ELR (cell line): ENCODE measurements at places on chromosomes 3 and 15.

- DNase-seq, result no peak
Measured at GRCh38 chr3:77601823-77602415, 562.0 kb downstream of the ROBO2 start.

- DNase-seq, result peak; percentile 30
Measured at GRCh38 chr3:35921718-35922117, 282.4 kb downstream of the ARPP21 start.

- no peak for DNase-seq
Measured at GRCh38 chr3:114760679-114761078, 386.4 kb downstream of the ZBTB20 start.

DNA sequence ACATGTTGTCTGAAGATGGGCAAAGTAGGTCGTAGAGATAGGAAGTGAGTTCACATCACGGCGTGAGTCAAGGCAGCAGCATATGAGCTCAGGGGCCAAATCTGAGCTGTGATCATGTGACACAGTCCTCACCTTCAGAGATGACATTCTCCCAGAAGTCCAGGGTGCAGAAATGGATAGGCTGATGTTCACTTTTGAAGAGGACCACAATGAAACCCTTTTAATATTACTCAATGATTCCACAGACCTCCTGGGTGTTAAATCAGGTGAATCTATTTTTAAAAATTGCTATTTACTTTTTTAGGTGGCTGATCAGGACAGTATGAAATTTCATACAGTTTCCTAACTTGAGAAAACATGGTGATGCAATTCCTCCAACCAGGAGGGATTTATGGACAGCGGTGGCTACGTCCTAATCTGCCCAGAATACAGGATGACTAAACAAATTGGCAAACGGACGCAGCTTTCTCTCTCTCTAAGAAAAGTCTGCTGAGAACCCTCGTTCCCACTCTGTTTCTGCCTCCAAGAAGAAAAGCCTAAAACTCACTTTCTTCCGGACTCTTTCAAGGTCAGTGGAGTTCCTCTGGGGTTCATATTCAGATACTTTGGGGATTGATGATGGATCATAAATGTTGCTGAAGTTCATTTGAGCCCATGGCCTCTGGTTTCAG, 34.4 kb downstream of the B3GNT5 start:
- peak; percentile 67 for DNase-seq

DNA sequence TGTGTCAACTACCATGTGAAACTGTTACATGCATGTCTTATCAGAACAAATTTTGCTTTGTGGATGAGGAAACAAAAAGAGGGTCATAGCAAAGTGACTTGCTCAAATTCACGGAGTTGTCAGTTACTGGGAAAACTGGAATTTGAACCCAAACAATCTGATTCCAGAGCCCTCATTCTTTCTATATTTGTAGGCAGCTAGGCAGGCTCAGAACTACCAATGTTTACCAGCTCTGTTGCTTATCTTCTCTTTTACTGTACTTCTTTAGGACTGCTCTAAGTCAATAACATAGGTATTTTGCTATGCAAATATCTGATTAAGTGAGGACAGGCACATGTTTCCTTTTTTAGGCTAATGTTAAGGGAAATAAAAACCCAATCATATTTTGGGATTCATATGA, 450.5 kb downstream of the ZPLD1 start:
- DNase-seq, result no peak

DNA sequence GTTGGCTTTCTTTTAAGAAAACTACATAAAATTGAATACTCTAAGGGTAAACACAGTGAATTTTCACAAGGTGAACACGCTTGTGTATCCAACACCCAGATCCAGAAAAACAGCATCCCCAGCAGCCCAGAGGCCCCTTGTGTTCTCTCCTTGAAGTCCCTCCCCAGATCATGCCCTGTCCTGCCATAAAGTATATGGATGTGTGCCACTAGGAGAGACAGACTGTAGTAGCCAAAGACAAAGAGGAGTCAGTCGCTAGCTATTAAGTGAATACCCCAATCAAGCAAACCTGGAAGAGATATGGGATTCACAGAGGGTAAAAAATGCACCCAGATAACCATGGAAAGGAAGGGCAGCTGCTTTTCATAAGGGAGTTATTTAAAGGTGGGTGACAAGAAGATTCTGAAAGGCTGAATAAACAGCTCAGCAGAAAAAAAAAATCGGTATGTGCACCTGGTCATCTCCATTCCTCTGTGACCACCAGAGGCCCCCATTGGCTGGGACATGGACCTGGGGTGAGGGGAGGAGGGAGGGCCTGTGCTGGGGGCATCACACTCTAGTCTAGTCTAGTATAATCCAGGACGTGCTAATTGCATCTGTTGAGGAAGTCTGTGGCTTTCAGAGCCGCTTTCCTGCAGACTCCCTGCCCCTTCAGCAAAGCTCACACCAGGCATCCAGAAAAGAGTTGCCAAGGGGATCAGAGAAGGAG, 167.3 kb upstream of the NDN start:
- no peak for DNase-seq

- no peak for DNase-seq
Measured at GRCh38 chr3:187406927-187407326, 38.7 kb downstream of the RTP4 start.
